ENCODE measurements at places on chromosomes 3 and 15.

- no peak for DNase-seq
Observed at GRCh38 chr3:194741916-194742315, 56.2 kb downstream of the FAM43A start.

- no peak for DNase-seq
Observed at GRCh38 chr3:12994357-12994606, 78.9 kb downstream of the IQSEC1 start.

DNA sequence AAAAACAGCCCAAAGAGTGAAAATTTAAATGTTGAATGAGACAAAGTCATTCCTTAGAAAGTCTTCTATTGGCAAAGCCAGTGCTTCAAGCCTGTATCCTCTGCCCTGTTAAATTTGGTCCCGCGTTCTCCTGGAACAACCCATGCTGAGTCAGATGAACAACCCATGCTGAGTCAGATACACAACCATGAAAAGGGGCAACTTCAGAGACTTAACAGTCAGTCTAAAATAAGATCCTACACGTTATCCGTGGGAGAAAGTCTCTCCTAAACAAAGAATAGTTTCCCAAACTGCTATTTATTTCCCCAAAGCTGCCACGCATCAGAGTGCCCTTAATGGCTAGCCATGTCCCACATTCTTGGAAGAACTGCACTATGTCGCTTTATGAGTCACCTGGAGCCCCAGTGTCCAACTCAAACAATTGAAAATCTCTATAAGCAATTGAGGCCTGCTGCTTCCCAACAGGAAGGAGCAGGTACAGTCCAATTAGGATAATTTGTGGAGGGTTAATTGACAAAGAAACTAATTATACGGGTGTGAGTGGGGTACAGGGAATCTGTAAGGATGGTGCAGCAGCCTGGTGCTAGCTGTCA, 66.1 kb downstream of the WHAMM start:
- no peak for DNase-seq

DNA sequence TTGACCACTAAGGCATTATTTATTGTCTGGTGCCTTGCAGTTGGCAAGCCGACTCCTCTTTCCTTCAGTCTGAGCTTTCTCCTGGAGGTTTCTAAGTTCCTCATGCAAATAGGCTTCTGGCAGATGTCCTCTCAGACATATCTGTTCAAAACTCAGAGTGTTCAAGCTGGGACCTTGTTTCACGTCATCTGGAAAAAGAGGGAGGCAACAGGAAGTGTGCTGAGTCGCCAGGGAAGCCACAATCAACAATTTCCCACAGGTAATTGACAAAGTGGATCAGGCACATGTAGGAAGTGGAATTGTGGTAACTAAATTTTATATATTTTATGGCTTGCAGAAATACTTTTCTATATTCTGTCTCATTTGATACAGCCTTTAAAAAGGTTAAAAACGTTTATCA, 14.6 kb downstream of the SCG5 start:
- DNase-seq, result no peak

- DNase-seq, result no peak
Observed at GRCh38 chr15:71096676-71097075, 18.6 kb upstream of the THSD4 start.

GRCh38 chr3:194658477-194659242, 13.3 kb downstream of the LSG1 start:
- no peak for DNase-seq

DNA sequence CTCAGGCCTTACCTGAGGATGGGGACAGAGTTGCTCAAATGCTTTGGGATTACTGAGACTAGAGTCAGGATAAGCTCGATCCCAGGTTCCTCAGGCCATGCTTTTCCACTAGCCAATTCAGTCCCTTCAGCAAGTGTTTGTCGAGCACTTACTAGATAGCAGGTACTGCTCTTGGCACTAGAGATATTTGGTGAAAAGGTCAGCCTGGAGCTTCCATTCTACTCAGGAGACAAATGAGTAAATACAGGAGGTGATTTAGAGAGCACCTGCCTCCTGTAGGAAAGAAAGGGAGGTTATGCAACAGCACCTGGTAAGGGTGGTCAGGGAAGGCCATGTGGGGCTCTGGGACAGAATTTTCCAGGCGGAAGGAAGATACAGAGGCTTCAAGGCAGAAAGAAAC, 99.9 kb downstream of the CACNA1D start:
- no peak for DNase-seq

GRCh38 chr3:35965908-35966307, 326.6 kb downstream of the ARPP21 start:
- peak; percentile 17 for DNase-seq

- DNase-seq, result no peak
Observed at GRCh38 chr15:31486506-31486905, 159.9 kb downstream of the KLF13 start.

DNA sequence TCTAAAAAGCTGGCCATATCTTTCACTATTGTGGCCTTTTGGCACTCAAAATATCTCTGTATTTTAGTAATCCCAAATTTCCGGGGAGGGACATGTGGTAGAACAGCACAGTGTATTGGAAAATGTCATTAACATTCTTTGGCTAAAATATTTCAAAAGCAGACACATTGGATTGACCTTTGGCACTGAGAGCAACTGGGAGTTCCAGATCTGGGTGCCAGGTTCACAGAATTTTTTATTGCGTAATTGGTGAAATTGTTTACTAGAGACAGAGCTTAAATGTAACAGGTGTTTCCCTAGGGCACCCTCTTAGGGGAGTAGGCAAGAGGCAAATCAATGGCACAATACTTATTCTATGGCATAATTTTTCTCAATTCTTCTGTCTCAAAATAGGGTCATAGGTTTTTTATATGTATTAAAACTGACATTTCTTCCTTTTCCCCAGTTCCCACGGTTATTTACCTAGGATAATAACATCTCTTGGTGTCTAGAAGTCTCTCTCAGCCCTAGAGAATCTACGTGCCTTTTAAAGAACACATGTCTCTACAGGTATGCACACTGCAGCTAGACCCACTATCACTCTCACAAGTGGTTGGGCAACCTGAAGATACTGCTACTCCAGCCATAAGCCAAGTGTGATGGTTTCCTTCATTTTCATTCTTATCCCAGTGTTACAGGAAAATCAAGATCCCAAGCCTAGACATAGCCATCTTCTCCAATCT, 10.6 kb downstream of the RBMS3 start:
- no peak for DNase-seq

GRCh38 chr3:59531066-59531745, 481.4 kb upstream of the CFAP20DC start:
- DNase-seq, result no peak

- DNase-seq, result no peak
Observed at GRCh38 chr3:57582474-57583168, 14.5 kb downstream of the ARF4 start.

GRCh38 chr3:128439226-128439625, 27.5 kb downstream of the DNAJB8 start:
- DNase-seq, result no peak

GRCh38 chr3:24145481-24145880, 200.4 kb downstream of the NR1D2 start:
- no peak for DNase-seq

DNA sequence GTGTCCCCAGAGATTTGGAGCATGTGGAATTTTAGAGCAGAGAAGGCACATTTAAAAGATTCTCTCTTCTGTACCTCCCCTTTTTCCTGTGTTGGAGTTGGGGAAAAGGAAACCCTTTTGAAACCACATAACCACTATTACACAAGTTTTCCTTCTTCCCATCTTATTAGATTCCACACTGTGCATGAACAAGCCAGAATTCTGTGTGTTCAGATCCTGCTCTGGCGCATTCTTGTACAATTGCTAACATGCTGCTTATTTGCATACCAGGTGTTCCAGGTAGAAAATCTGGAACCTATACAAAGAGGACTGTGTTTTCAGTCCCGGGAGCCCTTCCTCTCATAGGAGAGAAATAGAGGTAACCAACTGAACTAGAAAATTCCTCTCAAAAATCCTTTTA, 2.6 kb upstream of the CIB2 start:
- no peak for DNase-seq

DNA sequence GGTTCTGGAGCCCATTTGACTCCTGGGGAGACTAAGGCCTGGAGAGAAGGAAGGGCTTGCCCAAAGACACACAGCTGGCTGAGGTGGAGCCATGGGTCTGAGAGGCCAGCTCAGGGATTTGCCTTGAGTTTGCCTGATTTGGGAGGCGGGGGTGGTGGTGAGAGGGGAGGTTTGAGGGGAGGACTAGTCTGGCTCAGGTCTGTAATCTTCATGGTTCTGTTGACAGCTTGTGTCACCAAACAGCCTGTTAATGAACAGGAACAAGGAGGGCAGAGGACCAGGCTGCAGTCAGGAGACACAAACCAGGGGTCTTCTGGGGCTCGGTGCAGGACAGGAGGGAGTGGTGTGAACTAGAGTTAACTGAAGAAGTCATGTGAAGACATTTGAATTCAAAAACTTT, 3.6 kb downstream of the TRH start:
- no peak for DNase-seq

GRCh38 chr3:113128386-113129015, 82.9 kb upstream of the BOC start:
- DNase-seq, result no peak

DNA sequence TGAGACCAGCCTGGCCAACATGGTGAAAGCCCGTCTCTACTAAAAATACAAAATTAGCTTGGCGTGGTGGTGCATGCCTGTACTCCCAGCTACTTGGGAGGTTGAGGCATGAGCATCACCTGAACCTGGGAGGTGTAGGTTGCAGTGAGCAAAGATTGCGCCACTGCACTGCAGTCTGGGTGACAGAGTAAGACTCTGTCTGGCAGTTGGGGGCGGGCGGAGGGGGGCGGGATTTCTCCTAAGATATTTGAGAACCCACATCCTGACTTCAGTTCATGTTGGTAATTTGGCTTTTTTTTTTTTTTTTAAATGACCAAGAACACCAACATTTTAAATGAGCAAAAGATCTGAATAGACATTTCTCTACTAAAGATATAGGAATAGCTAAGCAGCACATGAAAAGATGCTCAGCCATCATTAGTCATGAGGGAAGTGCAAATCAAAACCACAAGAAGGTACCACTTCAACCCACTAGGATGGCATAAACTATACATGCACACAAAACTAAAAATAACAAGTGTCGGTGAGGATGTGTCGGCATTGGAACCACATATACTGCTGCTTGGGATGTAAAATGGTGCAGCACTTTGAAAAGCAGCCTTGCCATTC, 75.6 kb upstream of the LMOD3 start:
- DNase-seq, result no peak

GRCh38 chr3:47704237-47704612, 77.5 kb downstream of the SMARCC1 start:
- no peak for DNase-seq

GRCh38 chr3:197335428-197336132, 37.2 kb upstream of the DLG1 start:
- DNase-seq, result no peak

DNA sequence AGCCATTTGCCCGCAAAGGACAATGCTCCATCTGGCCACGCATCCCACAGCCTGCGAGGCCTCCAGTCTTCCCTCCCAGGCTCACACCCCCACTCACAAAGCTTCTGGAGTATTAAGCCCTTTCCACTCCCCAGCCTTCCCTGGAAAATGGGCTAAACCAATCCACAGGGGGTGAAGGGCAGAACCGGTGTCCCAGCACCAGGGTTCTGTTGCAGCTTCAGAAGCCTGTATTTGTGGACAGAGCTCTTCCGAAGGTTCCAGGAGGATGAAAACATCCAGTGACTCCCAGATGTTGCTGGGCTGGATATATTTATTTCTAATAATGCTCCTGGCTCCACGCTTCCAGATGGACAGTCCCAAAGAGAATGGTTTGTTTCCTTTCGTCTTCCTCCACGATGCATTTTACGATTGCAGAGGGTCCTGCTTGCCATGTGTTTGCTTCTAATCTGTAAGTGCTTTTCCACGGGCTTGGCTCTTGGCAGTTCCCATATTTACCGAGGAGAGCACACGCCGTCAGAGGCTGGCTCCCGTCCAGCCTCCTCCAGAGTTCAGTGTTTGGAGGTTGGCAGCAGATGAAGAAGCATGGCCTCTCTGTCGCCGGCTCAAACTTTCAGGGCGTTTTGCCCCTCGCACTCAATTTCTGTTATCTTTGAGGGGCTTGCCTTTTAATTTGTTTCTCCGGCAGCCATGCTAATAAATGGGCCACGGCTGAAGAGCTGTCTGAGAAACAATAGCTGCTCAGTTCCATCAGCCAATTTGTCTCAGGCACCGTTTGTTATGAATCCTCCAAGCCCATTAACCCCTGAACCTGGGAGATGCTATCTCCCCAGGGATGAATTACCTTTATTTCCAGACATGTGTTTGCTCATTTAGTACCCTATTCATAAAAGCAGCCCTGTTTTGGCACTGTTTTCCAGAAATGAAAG, 367.9 kb upstream of the PROK2 start:
- DNase-seq, result no peak

- DNase-seq, result no peak
Observed at GRCh38 chr3:24519368-24520100, 24.9 kb upstream of the THRB start.

GRCh38 chr3:187971629-187972028, 182.3 kb upstream of the LPP start:
- no peak for DNase-seq

DNA sequence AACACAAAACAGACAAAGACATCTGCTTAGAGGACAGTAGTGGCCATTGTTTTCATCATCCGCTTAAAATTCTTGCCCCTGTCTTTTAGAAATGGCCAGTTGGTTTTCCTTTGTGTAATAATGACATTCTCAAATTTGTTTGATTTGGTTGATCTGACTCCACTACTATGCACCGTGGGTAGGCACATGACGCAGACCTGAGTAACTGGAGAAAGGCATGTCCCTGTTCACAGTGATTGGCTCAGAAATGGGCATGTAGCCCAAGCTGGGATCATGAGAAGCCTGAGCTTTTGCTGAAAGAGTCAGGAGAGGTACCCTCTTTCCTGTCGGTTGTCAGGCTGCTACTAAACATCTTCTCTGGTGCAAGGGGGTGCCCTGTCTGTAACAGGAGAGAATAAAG, 36.6 kb upstream of the MAGI1 start:
- no peak for DNase-seq

DNA sequence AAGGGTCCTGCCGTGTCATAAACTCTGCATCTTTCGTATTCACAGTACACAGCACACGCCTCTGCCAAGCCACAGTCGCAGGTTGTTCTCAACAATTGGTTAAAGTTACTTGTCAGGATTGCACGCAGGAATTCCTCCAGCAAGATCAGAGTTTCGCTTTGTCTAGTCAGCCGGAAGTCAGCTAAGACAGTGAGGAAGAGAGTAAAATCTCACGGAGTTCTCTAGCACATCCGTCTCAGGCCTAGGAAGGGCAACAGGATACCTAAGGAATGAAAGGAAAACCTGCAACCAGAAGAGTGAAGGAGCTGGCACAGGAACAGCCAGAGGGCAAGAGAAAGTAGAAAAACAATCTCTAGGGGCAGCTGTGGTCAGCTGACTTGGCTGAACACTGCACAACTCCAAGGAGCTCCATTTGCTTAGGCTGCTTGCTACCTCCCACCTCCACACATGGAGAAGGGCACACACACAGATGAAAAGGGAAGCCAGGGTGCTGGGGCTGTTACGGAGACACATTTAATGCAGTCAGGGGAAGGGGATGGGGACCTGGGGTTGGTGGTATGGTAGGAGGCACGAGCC, 23.7 kb downstream of the RORA start:
- DNase-seq, result no peak

DNA sequence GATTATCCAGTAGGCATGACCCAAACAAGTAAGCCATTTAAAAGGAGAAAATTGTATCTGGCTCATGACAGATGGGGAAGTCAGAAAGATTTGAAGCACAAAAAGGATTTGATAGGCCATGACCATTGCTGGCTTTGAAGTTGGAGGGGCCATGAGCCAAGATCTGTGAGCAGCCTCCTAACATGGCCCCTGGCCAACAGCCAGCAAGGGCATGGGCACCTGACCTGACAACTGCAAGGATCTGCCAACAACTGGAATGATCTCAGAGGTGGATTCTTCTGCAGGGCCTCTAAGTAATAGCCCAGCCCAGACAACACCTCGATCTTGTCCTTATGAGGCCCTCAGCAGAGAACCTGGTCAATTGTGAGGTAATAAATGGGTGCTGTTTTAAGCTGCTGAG, 93.0 kb downstream of the ARNT2 start:
- DNase-seq, result no peak
